NCI-H510A treated with DMSO at 0.1 percent for 48 hours (cell line): ENCODE measurements at places on chromosomes 7 and 10.

DNA sequence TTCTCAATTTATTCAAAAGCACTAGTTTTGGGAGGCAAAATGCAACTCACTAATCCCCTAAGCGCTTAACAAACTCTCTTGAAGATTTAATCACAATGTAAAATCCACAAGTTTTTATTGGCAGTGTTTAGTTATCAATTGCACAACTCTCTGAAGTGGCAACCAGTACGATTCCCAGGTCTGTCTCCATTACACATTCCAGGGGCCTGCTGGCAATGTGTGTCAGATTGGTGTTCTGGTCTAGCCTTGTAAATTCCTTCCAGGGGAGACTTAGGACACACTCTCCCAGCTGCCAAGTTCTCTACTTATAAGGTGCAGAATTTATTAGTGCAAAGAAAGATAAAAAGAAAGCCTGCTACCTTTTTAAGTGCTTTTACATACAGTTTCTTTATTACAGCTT, 164.7 kb upstream of the HPS1 start:
- DNase-seq: no peak

- no peak for DNase-seq
Observed at GRCh38 chr7:154433632-154434598, 381.7 kb downstream of the DPP6 start.

- DNase-seq: peak; percentile 92
Observed at GRCh38 chr7:7529328-7529727, 6.3 kb downstream of the COL28A1 start.

DNA sequence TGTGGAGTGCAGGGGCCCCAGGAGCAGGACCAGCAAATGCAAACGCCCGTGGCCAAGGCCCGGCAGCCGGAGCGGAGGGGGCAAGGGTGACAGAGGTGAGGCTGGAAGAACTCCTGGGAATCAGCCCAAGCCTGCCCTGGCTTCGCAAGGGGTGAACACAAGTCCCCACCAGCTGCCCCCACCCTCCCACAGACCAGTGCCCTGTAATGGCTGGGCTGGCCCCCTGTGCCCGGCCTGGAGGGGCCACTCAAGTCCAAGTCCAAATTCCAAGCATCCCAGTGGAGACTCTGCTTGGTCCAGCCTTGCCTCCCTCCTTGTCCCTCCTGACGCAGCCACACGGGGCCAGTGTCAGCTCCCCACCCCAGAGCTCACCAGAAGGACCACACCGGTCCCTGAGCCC, 28.0 kb downstream of the MICALL2 start:
- no peak for DNase-seq

- no peak for DNase-seq
Observed at GRCh38 chr7:129315960-129316359, 91.1 kb downstream of the AHCYL2 start.

GRCh38 chr7:117248829-117249228, 74.0 kb downstream of the WNT2 start:
- DNase-seq: no peak

- DNase-seq: no peak
Observed at GRCh38 chr10:35043796-35044344, 46.3 kb downstream of the CUL2 start.

GRCh38 chr10:98246911-98247805, 20.8 kb downstream of the LOXL4 start:
- DNase-seq: no peak

DNA sequence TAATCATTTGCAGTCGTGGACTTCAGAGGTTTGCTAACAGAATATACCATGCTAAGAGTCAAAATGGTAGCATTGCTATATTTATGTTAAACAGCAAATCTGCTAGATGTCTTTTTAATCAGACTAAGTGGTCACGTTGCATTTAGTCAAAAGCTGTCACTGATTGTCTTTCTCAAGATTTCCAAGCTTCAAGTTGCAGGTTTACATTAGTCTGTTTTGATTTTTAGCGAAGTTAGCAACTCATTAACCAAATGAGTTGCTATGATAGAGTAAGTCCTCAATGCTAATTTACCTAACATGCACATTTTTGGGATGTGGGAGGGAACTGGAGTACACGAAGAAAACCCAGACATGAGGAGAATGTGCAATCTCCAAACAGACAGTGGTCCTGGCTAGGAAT, 653.2 kb downstream of the TNS3 start:
- no peak for DNase-seq

- DNase-seq: peak; percentile 9
Observed at GRCh38 chr7:98211221-98211675, at the start of gene BHLHA15. Gene BHLHA15 (plus strand): TSS chr7:98211439. CDS start chr7:98212310, 871 bp downstream.

DNA sequence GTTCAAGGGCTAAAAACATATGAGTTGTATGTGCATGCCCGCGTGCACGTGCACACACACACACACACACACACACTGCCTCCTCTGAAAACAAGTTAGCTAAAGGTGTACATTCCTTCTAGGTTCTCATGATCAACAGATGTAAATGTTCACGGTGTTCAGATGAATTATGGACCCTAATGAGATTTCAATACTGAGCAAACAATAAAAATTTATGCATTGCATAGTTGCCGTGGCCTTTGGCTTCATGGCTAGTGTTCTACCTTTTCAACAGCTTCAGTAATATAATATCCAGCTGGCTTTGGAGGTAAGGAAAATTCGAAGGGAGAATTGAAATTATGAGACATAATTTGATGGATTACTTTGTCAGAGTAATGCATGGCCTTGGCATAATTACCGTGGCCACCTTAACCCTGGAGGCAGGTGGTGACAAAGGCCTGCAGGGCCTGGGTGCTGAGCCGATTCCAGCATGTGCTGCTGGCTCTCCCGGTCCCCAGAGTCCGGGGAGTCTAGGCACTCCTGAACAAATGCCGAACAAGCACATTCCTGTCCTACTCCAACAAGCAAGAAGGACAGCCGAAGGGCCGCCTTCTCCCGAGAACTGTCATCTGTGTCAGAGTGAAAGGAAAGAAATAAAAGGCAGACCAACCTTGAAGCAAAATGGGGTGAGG, 166.6 kb upstream of the TCF7L2 start:
- peak; percentile 68 for DNase-seq

- DNase-seq: no peak
Observed at GRCh38 chr7:22576612-22577469, 76.9 kb upstream of the STEAP1B start.

DNA sequence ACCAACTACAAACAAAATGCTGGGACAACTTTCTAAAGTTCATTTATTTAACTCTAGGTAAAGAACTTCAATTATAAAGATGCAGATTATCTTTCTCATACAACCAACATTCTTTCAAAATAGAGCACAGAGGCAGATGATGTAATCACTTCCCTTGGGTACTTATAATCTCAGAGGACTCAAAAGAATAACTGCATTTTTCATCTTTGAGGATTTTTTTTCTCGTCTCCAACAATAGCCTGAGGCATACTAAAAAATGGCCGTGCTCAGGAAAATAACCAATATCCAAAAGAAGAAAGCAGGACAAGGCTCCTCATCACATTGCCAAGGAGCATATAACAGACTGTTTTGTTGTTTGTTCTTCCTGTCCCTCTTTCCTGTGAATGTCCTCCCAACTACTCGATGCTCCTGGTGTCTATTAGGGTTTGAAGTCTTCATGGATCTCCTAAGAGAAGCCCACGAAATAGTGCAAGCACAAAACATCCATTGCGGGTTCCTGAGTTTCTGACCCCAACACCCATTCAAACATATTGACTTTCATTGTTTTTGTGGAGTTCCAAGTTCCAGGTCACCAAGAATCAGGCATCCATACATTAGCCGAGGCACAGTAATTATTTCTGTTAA, 182.9 kb downstream of the SORCS1 start:
- no peak for DNase-seq

DNA sequence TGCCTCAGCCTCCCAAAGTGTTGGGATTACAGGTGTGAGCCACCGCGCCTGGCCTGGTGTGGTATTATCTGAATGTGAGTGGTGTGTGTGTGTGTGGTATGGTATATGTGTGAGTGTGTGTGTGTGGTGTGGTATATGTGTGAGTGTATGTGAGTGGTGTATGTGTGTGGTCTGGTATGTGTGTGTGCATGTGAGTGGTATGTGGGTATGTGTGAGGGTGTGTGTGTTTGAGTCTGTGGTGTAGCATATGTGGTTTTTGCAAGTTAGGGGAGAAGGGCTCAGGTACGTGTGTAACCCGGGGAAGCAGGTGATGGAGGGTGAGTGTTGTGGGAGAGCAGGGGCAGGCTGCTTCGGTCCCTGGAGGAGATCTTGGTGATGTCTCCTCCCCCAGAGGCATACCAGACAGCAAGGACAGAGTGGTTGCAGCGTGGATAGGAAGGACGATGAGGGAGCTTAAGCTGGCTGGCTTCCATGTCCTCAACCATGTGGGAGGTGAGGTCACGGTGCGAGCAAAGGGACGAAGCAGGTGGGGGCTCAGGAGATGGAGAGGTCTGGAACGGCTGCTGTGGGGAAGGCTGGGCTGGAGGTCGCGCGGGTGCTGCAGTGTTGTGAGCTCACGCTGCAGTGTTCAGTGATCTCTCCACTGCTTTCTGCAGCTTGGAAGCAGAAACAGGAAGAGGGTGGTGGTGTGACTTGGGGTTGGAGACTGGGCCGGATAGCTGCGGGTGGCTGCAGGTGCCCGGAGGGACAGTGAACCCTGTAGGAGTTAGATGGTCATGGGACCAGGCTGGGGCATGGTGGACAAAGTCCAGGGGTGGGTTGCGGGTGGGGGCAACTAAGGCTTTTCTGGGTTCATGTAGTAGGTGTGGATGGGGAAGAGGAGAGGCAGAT, 5.0 kb downstream of the ZYX start:
- DNase-seq: no peak

DNA sequence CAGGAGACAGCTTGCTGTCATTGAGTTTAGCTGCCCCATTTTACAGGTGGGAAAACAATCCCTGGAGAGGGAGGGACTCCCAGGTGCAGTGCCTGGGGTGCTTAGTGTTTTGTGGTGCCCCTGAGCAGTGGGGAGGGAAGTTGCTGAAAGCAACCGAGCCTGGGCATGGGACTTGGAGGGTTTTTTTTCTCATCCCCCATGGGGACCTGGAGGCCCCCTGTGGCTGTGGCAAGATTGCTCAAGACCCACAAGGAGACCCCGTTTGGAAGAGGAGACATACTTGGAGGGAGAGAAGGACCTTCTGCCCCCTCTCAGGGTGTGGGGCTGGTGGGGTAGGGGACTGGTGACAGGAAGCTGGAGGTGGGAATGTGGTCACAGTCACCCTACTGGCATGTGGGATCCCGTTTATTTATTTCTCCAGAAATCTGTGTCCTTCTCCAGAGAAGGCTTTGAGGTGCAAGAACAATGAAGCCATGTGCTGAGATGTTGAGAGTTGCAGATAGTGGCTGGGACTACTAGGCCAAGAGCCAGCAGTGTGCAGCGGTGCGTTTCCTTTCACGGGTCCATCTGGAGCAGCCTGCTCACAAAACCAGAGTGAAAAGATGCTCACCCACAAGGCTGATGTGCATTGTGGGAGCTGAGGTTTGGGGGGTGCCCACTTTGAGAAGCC, 21.5 kb downstream of the ZMIZ1 start:
- DNase-seq: no peak
